ENCODE measurements at places on chromosomes 4 and X.

DNA sequence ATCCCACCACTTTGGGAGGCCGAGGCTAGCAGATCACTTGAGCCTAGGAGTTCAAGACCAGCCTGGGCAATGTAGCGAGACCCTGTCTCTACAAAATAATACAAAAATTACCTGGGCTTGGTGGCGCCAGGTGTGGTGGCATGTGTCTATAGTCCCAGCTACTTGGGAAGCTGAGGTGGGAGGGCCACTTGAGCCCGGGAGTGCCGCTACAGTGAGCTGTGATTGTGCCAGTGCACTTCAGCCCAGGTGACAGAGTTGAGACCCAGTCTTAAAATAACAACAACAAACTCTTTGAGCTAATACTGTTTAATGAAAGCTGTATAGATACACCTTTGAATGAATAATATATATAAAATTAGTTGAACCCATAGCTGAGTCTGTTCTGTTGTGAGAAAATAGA is 9.7 kb downstream of the BCORL1 start:
- no peak for DNase-seq

DNA sequence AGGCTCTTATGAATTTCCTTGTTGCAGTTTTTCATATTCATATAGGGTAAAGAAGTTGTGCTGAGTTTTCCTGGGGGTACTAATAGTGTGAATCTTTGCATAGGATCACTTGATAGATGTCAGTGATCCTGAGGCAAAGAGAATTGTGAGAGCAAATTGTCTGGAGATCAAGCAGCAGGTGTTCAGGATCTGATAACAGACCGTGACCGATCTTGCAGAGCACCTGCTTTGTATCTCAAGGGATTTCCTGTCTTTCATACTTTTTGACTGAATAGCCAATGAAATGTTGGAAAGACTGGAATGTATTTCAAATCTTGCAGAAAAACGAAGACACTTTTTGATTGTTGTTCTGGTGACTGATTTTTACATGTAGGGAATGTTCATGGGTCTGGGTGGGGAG is 914.5 kb downstream of the STIM2 start:
- DNase-seq: no peak

DNA sequence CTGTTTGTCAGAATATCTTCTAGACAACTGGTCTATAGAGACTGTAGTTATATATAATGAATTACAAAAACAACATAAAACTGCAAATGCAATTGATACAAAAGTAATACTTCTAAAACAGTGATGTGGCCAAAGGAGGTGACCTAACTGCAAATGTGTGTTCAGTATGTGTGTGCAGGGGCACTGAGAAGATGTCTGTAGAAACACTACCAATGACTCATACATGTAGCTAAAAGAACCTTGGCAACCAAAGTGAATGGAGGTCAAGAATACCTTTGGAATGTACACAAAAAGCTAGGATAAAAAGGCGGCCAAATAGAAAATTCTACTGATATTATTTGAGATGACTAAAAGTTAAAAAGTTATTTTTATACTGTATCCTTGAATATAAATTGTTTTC is 261.8 kb downstream of the CAMK2D start:
- peak; percentile 2 for DNase-seq

DNA sequence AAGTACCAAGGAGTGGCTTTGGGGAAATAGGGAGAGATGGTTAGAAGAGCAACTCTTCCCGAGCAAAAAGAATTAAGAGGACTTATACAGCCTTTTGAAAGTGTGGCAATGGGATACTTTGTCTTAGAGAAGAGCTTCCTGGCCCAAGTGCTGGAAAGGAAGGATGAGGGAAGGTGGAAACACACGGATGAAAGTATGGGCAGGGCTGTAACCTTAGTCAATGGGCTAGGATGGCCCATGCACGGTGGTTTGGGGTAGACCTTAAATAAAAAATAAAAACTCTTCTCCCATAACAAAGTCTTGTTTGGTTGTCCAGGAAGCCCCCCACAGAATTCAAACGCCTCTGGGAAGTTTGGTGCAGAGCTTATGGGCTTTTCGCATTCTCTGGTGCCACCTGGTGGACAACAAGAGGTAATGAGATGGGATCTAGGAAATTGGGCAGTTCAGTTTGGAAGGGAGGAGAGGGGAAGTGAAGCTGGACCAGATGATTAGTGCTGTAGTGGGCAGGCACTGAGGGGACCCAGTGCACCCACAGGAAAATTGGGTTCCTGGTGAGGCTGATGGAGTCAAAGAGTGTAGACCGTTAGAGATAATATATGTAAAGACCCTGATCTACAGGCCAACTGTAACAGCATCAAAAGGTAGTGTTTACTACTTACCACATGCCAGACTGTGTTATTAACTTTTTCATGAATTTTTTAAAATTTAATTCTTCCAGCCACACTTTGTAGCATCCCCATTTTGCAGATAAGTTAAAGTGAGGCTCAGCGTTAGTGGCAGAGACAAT is 13.8 kb upstream of the ENOX2 start:
- DNase-seq: peak; percentile 21

- DNase-seq: no peak
These were observed 18.4 kb upstream of the HERC6 start for GRCh38 chr4:88360256-88360655.

DNA sequence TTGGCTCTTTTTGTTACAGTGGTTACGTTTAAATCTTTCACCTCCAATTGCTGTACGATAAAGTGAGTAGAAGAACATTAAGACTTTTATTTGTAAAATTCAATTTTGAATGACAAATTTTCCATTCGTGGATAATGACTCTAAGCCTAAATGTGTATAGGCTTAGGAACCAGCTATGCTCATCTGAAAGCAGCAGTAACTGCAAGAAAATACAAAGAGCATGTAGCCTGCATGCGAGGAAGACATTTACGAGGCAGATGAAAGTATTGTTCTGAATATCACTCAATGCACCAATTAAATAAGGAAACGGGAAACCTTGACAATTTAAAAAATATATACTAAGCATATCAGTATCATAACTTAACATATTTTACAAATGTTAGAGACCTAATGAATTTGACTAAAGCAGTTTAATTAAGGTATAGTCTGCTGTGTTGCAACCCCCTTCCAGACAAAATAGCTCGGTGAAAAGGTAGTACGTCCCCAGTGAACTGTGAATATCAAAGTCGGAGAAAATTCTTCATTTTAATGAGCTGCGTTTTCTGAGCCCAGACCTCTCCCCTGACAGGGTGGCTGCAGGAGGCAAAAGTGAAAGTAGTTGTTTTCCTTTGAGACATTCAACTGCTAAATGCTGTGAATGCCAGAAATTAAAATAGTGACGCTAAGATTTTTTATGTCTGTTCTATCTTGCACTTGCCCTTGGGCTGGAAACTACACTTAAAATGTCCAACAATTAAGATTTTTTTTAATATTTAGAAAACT is 1236.5 kb upstream of the TENM3 start:
- DNase-seq: peak; percentile 58

GRCh38 chr4:187370918-187371317 is 624.7 kb upstream of the ZFP42 start:
- no peak for DNase-seq

DNA sequence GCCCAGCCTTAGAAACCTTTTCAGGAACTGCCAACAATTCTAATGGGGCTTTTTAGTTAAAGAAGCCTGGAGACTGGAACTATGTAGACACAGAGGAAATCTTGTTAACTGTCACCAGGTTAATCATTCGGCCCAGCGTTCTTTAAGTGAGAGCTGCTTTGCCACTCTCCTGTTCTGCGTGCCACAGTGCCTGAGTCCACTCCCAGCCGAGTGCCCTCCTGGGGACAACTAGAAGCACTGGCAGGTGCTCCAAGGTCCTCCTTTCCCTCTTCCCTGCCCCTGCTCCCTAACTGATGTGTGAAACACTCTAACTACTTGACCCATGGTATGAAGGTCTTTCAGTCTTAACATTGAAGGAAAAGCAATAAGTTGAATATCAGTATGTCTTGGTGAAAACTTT is 151.2 kb upstream of the TLL1 start:
- DNase-seq: no peak

GRCh38 chrX:30800901-30801300 is 88.2 kb downstream of the TAB3 start:
- no peak for DNase-seq

DNA sequence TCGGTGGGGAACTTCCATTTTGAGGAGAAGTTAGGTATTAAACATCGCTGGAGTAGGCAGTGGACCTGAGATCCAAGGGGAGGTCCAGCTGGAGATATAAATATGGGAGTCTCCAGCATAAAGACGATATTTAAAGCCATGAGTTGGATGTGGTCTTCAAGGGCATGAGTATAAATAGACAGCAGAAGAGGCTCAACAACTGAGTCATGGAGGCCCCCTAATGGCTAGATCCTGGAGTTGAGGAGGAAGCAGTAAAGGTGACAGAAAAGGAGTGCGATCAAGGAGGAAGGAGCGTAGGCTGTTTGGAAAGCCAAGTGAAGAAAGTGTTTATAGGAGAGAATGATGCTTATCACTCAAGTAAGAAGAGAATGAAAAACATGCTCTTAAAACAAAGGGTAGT is 18.1 kb upstream of the APBB2 start:
- no peak for DNase-seq

Data from ACHN (cell line).